Activated T-helper 1 cell treated with anti-CD3 and anti-CD28 coated beads, Interleukin-12 subunit alpha, Interleukin-12 subunit beta, Interleukin-2, Interleukin-4 antibody, amounts not matched to agents 30 ng/mL and 10 ng/mL and 1 ng/mL, durations not matched to agents 14 hours and 24 hours and 36 hours (primary cell): ENCODE measurements at places on chromosomes 7 and 10. TPM values are rescaled to one million over a fixed set of nuclear protein-coding genes. Genes with fewer than 3 reads are reported as not detected.

IKZF1 gene
- total RNA-seq, result 324 and 329 TPM in 2 replicates

DNA sequence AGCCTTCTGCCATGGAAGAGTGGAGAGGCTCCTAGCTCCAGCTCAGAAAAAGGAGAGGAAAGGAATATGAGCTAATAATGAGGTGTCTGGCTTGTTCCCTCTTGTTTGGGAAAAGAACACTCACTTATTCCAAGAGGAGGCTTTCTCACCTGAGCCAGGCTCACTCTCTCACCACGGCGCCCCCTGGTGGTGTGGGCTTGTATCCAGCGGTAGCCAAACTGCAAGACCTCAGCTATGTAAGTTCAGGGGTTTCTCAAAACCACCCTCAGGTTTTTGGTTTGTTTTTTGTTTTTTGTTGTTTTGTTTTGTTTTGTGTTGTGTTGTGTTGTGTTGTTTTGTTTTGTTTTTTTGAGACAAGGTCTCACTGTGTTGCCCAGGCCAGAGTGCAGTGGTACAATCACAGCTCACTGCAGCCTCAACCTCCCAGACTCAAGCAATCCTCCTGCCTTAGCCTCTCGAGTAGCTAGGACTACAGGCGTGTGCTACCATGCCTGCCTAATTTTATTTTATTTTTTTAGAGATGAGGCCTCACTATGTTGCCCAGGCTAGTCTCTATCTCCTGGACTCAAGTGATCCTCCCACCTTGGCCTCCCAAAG lies 124.0 kb downstream of the TMEM130 start:
- peak; percentile 42 for DNase-seq

DNA sequence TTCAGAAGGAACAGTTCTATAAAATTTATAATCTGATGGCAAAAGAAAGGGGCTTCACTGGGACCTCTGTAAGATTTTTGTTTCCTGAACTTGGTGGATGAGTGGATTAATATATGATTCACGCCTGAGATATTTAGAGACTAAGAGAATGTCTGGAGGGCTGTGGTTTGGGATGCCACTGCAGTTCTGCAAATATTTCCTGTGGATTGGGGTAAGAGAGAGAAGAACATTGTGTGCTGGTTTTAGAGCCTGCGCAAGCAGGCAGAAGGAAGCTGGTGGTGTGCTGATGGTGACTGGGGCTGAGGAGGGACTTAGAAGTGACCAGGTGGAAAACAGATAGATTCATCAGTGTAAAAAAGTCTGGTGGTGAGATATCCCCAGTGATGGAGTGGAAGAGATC lies 87.0 kb downstream of the SUGCT start:
- no peak for DNase-seq

- DNase-seq, result no peak
Measured at GRCh38 chr10:128912568-128913311, 554.3 kb upstream of the MGMT start.

DNA sequence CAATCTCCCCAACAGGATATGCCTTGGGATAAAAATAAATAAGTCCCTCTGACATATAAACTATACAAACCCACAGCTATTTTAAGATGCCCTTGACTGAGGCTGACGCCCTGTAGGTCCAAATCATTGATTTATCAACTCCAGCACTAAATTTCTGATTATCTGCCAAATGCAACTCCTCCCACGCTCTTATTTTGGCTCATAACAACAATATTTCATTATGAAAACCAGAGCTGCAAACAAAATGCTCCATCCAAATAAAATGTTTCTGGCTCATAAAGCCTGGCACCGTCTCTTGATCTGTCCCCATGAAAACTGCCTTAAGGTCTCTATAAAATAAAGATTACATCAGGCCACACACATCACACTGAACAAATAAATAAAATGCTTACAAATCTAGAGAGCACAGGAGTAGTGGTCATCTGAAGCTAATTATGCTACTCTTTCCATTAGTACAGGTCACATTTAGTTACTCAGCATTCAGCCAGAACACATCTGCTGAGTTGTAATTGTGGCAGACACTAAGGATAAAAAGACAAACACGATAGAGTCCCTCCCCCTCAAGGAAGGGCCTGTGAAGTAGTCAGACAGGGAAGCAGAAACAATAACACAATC lies 28.8 kb downstream of the CACUL1 start:
- no peak for DNase-seq
